GM23248 (cell line): ENCODE measurements at places on chromosomes 7 and 10.

DNA sequence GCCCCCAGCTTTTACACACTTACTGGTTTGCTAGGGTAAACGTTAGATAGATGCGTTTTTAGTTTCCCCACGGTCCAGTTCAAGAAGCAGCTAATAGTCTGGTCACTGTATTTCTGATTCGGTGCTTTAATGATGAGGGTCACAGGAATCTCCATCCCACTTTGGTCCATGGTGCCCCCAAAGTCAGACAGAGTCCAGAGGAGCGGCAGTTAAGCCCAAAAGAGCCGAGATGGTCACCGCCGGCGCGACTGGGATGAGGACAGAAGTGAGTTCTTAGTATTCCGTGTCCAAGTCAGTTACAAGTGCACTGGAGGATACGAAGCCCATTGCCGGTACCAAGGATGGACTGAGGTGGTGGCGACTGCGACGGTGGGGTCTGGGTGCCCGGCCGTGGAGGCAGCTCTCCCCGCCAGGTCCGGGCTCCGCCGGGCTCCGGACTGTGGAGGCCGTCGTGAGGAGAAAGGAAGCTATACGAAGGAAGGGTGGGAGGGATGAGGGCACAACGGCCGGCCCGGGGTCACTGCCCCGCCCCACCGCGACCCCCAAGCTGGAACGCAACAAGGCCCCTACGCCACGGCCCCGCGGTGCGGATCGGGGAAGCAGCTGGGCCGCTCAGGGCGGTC is 663 bp downstream of the HERPUD2 start:
- DNase-seq: peak; percentile 55

GRCh38 chr7:96344236-96344635 is 22.3 kb upstream of the SLC25A13 start:
- DNase-seq: no peak

DNA sequence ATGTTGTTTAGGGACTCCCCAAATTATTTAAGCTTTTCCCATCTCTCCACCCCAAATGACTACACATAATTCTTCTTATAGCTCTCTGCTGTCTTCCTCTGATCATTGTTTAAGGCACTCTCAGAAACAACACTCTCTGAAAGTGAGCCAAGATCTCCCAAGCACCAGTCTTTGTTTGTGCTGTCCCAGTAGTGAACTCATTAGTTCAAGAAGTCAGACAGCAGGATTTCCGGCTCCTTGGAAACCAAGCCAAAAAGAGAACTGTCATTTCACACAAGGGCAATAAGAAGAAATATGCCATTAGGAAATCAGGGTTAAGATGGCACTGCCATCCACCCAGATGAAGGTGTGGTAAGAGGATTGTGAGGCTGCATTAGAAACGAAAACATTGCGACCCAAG is 83.1 kb downstream of the FZD1 start:
- no peak for DNase-seq

GRCh38 chr10:70615784-70616522 is 13.4 kb upstream of the PRF1 start:
- DNase-seq: no peak

GRCh38 chr7:100088621-100089457 is at the start of gene COPS6:
Gene COPS6 (plus strand): TSS chr7:100088969. CDS start chr7:100088991, 22 bp downstream.
- DNase-seq: peak; percentile 86

GRCh38 chr7:140004672-140005071 is 58.1 kb downstream of the PARP12 start:
- no peak for DNase-seq

- DNase-seq: peak; percentile 16
Observed at GRCh38 chr10:4549139-4549653, 276.8 kb upstream of the AKR1E2 start.

GRCh38 chr7:39016609-39017008 is 38.9 kb downstream of the POU6F2 start:
- no peak for DNase-seq

DNA sequence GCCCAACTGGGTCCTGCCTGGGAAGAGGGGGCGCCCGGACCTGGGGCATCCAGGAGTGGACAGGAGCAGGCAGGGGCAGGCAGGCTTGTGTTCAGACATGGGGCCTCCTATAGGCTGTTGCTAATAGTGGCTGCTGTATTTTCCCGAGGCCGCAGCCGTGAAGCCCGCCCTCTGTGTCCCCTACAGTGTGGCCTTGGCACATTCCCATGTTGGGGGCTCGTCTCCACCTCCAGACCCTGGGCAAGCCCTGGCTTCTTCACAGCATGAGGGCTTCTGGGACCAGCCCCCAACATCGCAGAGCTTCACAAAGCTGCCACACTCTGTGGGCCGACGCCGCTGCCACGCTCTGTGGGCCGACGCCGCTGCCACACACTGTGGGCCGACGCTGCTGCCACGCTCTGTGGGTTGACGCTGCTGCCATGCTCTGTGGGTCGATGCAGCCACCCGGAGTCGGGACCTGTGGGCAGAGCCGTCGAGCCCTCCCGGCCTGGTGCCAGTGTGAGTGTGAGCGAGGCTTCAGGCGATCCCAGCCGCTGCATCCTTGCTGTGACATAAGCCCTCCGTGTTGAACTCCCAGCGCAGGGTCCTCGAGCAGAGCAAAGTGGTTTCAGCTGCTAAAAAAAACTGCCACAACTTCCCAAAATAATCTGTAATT is 109.0 kb downstream of the INPP5A start:
- DNase-seq: no peak

DNA sequence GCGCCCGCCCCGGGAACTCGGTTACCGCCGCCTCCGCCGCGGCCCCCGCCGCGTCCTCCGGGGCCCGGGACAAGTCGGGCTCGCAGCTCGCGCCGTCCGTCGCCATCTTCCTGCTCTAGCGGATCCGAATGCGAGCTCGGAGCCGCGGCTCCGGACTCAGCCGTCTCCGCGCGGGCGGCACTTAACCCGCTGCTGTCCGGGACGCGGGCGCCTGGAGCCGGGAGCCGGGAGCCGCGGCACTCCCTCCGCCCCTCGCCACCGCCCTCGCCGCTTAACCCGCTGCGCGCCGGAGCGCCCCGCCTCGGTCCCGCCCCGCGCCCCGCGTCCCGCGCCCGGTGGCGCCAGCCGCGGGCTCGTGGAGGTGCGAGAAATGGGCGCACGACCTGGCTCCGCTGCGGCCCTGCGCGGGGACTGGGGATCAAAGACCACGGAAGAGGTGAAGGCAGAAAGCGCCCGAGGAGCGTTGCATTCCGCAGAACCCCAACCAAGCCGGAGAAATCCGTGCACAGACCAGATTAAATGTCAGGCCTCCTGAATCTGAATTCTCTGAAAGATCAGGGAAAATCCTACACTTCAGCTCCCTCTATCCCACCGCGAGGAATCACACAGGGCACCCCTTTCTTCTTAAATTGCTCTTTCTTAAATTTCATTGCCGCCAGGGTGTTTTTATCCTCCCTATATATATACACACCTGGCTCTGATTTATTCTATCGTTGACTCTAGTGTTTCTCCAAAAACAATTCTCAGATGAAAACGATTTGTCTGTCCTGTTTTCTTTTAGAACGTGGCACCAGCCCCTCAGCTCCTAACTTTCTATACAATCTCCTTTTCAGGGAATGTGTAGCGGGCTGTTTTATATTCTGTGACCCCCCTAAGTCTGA is at the start of gene CTTNBP2:
TSS of gene CTTNBP2 (minus strand) at position 132 of the 881 bp plus-strand sequence. CDS start at position 106, 26 bp downstream.
- DNase-seq: peak; percentile 75

DNA sequence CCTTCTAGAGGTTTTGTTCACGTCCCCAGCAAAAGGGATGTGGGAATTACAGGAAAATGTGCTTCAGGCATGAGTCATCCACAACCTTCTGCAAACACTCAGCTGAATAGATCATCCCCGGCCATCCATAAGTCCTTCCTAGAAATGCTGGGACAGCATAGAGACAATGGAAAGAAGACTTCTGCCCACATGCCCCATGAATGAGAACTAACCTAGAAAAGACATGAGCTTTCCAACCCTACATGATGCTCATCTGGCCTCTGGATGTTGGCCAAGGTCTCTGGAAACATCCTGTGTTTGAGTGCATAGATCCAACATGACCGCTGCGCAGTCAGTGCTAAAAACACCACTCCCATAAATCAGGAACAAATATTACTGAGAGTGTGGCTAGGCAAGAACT is 277.5 kb downstream of the PLXNA4 start:
- peak; percentile 68 for DNase-seq

DNA sequence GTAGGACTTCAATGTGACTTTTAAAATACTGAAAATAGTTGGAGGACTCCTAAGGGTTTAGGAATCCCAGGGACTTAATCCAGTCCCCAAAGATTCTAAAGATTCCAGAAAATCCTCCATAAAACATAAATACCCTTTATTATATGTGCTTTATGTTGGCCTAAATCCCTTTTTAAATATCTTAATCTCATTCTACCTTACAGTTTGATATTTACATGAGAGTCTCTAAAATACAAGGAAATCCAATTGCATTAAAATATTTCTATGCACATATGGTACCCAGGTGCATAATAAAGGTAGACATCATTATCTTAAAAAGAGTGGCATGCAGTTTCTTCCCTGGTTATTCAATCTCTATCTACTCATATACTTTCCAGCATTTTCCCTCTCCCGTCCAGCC is 51.8 kb downstream of the BPGM start:
- no peak for DNase-seq

DNA sequence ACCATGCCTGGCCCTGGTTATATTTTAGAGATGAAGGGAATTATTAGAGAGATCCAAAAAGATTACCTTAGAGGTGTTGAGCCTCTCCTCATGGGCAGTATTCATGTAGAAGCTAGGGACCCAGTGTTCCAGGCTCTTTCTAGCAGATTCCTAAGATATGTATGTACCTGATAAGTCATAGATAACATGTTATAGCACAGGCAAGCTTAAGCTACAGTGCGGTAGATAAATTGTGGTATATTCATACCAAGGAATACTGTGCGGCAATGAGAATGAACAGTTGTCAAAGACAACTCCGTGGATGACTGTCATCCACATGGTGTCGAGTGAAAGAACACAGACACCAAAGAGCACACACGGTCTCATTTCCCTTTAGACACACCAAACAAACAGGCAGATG is 53.1 kb downstream of the TACR2 start:
- no peak for DNase-seq

- no peak for DNase-seq
Observed at GRCh38 chr10:80144696-80145131, 12.2 kb downstream of the PLAC9 start.

DNA sequence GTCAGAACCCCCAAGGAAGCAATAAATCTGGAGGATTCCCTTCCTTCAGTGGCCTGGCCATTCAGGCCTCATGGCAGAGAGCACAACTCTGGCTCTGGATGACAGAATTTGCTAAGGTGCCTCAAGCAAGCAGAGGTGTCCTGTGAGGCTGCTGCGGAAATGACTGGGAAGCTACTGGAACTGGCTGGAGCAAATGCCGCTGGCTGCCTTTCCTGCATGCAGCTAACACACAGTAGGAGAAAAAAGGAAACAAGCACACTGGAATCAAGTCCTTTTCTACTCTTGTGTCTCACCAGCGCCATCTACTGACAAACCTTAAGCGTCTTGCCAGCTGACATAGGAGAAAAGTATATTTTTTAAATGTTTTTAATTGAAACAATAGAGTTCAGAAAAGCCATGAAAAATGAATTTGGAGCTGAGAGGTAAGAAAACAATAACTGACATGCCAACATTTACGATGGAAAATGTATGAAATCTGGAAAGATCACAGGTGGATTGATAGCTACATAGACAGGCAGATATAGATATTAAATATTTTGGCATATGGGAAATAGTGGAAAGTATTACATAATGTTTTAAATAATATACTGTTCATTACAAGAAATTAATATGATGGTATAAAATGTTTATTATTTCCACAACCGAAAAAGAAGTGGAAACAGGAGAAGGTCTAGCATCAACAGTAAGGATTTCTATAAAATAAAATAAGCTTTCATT is 951.6 kb downstream of the ANKRD7 start:
- DNase-seq: peak; percentile 73
